ENCODE measurements at places on chromosomes 1 and 21.
A peak's percentile ranks its signal among the peaks of the same experiment; 100 is the strongest.

DNA sequence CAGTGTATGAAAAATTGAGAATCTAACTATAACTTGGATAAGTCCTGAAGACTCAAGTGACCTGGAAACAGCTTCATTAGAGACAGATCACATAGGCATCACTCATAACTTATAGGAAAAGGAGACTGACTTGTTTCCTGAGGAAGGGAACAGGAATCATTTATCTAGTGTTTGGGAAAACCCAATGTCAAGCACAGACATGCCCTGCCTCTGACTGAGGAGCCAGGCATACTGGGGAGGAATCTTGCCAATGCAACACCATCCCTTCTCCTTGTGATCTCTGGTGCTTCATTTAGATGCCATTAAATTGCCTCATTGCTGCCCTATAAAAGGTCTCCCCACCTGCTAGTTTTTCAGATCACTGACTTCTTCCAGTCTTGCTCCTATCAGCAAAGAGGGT is 10.3 kb downstream of the LCE4A start:
- no peak for DNase-seq

- DNase-seq = peak; percentile 23
These were observed 95.6 kb upstream of the KCNK1 start for GRCh38 chr1:233518344-233518743.

- peak; percentile 47 for DNase-seq
These were observed 3.6 kb downstream of the REN start for GRCh38 chr1:204162494-204163074.

GRCh38 chr1:21855257-21856096 is 43.4 kb downstream of the LDLRAD2 start:
- no peak for DNase-seq
